ENCODE measurements at places on chromosomes 4 and X.
A peak's percentile ranks its signal among the peaks of the same experiment; 100 is the strongest.

DNA sequence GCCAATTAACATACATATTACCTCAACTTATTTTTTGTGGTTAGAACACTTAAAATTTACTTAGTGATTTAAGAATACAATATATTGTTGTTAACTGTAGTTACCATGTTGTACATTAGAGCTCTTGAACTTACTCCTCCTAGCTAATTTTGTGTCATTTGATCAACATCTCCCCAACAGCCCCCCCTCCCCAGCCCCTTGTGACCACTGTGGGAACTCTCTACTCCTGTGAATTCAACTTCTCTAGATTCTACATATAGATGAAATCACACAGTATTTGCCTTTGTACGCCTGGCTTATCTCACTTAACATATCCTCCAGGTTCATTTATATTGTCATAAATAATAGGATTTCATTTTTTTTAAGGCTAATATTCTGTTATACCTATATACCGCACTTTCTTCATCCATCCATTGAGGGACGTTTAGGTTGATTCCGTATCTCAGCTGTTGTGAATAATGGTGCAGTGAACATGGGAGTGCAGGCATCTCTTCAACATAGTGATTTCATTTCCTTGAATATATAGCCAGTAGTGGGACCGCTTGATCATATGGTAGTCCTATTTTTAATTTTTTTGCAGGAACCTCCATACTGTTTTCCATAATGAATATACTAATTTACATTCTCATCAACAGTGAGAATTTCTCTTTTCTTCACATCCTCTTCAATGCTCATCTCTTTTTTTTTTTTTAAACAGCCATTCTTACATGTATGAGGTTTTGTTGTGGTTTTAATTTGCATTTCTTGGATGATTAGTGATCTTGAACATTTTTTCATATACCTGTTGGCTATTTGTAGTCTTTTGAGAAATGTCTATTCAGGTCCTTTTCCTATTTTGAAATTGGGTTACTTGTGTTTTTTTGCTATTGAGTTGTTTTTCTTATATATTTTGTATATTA lies 66.8 kb downstream of the RAPGEF2 start:
- DNase-seq, result no peak

DNA sequence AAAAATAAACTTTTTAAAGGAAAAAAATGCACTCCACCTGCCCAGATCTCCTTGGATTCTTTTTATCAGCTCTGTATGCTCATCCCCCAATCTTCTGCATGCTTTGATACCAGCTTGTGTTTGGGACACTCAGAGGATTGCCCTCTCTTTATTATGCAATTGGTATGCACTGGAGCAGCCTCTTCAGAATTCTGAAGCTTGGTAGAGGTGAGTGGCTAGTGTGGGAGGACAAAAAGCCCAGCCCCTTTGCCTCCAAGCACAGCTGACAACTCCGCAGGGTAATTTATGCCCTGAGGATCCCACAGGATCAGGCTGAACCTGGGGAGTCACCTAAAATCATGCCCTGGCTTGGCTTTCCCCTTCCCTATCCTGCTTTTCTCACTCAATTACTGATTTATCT lies 16.7 kb downstream of the IL21 start:
- DNase-seq, result no peak

DNA sequence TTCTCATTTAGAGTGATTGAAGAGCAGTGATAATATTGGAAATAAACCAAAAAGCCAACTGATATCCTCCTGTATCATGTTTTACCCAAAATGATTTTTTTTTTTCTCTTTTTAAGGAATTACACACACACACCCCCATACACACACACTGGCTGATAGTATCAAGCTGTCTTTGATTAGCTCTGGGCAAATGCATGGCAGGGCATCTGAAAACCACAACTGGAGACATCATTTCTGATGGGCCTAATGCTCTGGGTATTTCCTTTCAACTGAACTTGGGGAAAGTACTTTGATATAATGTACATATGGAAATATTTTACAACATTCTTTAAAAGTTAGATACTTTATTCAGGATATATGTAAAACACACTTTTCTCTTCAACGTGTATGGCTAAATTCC lies 14.2 kb upstream of the OSTC start:
- DNase-seq, result no peak

GRCh38 chr4:20623939-20624338 lies 76.3 kb upstream of the PACRGL start:
- DNase-seq, result no peak

DNA sequence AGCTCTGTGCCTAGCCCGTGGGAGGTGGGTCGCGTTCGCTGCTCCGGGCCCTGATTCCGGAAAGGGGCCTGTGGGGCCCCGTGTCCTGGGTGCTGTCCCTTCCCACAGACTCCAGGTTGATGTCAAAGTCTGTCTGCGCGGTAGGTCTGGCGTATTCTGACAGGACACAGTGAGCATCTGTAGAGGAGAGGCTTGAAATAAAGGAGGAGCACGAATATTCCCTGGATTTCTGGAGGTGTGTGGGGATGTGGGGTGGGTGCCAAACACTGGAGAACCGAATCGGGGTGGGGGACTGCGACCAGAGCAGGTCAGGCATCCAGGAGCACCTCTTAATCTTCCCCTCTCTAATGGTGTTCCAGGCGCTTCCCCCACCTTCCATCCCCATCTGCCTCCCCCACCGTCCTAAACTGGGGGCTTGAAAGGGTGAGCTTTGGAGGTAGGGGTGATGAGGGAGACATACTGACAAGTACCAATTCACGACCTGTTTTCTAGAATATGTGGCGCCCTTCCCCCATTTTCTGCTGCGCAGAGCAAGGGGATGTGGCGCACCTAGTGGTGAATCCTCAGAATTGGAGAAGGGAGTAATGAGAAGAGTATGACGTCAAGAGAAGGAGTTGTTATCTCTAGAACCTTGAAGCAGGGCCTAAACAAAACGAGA lies 877 bp downstream of the GPRASP1 start:
- peak; percentile 6 for DNase-seq

DNA sequence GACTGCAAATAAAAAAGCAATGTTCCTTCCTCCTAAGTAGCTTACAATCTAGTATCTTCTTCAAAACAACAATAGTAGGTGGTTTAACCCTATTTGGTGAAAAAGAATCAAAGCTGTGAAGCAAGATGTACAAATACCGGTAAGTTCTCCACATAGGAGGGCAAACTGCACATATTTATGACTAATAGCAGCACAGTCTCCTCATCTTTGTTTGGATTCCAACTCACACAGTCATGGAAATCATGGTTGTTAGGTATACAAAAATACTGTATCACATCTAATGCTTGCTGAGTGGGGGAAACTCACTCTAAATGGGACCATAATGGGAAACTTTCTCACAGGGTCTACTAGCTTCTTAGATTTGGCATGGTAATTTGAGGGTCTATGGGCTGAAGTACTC lies 597.2 kb downstream of the INPP4B start:
- peak; percentile 74 for DNase-seq

- DNase-seq, result peak; percentile 89
These were observed 13.0 kb downstream of the EXOC1 start for GRCh38 chr4:55866290-55866907.

DNA sequence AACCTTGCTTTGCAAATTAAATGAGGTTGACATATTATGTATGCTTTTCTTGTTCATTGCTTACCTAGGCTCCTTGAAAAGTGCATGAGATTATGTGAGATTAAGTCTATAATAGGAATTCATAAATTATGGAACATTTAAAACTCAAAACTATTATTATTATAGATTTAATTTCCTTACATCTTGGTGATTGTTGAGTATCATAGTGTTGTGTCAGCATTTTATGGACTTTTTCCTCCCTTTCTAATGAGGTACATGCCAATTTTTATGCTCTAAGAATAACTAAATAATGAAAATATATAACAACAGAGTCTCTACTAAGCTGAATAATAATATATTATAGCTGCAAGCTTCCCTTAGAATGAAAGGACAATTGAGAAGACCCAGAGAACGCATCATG lies 848.8 kb upstream of the AADAT start:
- no peak for DNase-seq

GRCh38 chr4:187996502-187997177 lies 1.1 kb downstream of the ZFP42 start:
- no peak for DNase-seq

DNA sequence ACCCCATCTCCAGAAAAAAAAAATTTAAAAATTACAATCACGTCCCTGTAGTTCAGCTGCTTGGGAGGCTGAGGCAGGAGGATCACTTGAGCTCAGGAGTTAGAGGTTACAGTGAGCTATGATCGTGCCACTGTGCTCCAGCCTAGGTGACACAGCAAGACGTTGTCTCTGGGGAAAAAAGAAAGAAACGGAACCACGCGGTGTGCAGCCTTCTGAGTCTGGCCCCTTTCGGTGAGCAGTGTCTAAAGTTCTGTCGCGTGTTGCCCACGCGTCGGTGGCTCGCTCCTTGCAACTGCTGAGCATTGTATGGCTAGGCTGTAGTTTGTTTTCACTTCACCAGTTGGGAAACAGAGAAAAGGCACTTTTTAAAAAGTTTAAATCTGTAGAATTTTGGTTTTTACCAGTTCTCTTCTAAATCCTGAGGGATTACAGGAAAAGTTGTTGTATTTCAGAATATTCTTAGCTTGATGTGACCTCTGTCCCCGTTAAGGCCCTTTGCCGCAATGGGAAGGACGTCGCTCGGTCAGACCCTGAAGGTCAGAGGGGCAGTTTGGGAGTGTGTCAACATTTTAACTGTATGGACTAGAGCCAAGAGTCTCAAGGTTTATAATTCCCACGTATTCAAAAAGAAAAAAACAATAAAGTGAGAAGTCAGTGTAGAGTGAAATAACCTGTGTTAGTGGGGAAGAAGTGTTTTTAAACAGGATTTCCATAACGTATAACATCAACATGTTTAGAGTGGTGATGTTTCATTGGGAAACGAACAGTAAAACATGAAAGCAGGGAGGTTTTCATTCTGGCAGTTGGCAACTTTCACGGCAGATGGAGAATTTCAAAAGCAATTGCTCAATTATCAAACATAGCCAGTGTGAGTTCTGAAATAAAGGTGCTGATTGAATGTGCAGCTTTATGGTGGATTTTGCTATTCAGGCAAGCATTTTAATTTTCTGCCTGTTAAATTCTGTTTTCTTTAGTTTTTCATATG lies 45.8 kb upstream of the MSANTD1 start:
- DNase-seq, result no peak

DNA sequence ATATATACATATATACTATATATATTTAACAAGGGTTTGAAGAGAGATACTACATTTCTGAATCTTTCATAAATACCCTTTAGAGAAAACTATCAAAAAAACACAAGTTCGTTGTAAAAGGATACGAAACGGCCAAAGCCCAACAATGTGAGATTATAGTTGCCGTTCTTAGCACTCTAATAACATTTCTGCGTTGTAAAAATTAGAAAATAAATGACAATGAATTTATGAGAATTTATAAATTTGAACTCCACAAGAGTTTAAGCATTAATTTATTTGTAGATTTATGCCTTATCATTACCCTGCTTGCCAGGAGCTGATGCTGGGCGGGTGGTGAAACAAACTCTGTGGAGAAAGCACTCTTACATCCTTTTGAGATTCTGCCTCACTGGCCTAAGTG lies 1.1 kb downstream of the WDR17 start:
- DNase-seq, result no peak

- DNase-seq, result no peak
These were observed 24.9 kb upstream of the AMOT start for GRCh38 chrX:112865464-112866025.

DNA sequence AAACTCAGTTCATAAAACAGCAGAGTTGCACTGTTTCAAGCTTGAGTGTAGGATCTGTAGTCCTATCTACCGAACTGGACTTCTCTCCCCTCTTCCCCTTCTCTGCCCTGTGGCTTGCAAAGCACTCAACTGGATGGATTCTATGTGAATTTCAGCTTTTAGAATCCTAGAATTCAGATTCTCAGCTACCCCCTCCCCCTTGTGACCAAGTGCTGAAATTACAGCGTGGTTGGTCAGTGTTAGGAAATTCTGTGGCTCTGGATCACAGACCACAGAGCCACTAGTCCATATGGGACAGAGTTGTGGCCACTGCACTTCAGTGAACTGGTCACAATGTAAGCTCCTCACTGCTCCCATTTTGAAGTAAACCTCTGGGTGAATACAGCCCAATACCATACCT lies 64.6 kb upstream of the TRPC5 start:
- DNase-seq, result no peak

DNA sequence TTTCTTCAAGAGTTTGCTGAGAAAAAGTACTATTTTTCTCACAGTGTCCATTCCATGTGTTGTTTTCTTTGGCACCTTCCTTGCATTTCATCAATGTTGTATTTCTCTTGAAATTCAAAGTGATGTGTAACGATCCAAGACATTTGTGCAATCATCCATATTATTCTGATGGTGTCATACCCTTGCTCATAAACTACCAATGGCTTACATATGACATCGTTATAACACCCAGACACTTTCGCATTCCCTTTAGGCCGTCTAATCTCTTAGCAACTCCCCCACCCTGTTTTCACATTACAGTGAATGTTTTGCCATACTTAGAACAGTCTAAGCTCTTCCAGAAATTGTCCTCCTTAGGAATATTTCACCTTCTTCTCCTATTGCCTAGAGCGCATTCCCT lies 1779.0 kb downstream of the PCDH7 start:
- DNase-seq, result no peak

DNA sequence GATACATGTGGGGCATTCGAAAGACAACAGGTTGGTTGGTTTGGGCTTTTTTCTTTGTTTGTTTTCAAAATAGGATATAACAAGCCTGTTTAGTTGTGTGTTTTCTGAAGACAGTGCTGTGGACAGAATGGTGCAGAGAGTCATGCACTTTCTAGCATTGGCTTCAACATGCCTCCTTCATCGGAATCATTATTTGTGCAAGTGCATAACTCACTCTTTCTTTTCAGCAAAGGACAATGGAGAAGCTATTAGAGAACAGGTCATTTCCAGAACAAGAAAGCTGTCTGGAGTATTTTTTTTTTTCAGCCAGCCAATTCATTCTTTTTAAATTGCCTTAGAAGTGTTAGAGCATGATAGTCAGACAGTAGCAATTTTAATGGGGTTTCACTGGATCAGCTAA lies 225.8 kb downstream of the STK32B start:
- no peak for DNase-seq

DNA sequence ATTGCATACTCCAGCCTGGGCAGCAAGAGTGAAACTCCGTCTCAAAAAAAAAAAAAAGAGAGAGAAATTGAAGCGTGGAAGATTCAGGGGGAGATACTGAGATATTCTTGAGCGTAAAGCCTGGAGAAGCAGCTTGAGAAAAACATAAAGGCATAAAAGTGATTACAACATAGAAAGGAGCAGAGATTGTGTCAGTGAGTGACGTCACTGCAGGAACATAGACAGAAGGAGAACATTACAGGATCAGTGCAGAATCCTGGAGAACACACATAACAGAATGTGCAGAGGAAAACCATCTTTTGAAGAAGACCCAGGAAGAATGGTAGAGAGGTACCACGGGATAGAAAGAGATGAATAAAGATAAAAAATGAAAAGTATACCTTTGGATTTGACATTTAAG lies 147.0 kb downstream of the APBB2 start:
- no peak for DNase-seq

- no peak for DNase-seq
These were observed 88.9 kb downstream of the RBM47 start for GRCh38 chr4:40540800-40541199.

GRCh38 chrX:110698696-110699095 lies 96.9 kb downstream of the CHRDL1 start:
- DNase-seq, result no peak
